ENCODE measurements at places on chromosomes 13 and 19.

GRCh38 chr13:80550971-80551441, 210.1 kb upstream of the SPRY2 start:
- no peak for DNase-seq

DNA sequence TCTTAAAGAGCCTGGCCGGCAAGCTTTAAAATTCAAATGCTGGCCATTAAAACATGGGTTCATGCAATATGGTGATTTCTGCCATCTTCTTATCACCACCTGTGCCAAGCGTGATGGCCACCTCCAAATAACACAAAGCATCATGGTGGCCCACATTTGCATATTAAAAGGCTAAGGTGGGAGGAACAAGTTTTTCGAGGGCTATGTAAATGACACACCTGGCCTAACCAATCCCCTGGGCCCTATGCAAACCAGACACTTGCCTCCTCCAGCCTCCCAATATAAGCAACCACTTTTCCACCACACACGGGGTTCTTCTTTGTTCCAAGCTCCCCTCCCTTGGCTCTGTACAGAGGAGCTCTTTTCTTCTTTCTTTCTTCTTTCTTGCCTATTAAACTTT, 14.4 kb downstream of the LILRB4 start:
- no peak for DNase-seq

DNA sequence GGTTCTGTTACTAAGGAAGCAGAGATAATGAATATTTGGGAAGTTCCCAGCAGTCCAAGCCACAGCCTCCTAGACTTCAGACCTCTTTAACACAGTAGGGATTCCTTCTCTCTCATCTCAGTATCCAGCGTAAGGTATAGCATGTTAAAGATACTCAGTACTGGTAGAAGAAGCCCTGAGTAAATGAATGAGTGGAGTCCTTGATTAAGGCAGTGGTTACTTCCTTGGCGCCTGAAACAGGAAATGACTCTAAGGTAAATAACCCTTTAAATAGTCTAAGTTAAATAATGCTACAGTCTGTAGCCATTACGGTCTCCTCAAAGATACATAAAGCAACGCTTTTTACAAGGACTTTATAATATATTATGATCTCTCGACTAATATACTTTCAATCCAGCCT, 650.8 kb upstream of the MIR17HG start:
- DNase-seq: no peak

DNA sequence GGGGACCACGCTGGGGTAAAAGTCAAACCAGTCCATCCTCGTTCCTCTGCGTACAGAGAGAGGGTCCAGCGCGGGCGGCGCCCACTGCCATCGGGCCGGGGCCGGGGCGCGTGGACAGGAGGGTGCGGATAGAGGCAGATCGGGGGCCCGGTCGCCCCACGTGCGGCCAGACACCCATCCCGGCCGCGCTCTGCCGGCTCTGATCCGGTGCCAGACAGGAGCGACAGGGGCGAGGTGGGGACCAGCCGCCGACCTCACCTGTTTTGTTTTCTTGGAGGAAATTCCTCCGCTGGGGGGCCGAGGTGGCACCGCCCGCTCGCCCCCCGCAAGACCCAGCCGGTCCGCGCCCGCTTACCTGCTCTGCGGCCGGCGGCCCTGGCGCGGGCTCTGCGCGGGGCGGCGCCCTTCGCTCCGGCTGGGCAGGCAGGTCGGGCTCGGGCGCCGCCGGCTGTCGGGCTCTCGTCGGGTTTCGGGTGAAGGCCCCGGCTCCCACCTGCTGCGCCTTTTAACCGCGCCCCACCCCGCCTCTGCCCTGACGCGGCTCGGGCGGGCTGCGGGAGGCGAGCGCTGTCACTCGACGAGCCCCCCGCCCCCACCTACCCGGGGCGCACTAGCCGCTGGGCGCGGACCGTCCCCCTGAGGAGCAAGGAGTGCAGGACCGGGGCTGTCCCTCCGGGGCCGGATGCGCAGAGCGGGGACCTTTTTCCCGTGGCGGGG, at the start of gene GJB6:
TSS of gene GJB6 (minus strand) at position 481 of the 717 bp plus-strand sequence. CDS start 8,839 bp downstream, outside the sequence.
- DNase-seq: no peak

DNA sequence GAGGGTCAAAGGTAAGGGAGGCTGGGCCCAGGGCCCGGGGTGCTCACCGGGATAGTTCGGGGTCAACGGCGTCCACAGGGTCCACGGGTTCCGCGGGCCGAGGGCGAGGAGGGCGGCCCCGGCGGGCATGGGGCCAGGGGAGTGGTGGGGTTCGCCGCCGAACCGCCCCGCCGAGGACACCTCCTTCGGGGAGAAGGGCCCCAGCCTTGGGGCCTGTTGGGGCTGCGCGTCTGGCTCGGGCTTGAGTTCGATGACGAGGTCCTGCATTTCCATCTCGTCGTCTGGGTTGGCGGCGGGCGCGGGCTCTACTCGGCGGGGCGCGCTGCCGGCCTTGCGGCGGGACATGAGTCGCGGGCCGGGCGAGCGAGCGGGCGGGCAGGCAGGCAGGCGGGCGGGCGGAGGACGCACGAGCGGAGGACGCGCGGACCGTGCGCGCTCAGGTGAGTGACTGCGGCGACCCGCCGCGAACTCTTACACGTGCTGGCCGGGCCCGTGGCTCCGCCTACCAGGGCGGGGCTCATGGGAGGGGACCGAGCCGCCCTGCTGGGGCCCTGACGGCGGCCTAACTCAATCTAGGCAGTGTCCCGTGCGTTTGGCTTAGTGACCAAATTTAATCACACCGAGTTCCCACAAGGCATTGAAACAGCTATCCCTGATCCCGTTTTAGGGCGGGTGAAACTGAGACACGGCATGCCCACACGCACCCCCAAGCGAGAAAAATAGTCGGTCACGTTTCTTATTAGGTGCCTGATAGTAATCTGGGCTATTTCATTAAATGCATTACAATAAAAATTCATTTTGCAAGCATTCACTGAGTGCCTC, at the start of gene ZNF296:
TSS of gene ZNF296 (minus strand) at position 450 of the 822 bp plus-strand sequence. CDS start at position 345, 105 bp downstream.
- no peak for DNase-seq

DNA sequence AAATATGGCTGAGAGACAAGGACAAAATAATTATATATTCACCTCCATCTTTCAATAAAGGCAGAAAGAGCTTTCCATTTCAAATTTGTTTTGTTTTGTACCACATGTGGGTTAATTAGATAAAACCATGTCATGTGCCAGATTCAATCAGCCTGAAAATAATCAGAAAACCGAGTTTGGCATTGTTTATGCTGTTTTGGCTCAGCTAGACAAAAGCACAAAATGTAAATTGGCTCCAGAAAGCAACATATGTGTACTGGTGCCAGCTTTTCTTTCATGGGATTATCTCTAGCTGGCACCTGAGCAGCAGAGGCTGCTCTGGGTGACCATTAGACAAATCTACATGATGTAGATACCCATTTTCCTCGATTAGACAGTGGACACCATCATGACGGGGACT, 9.2 kb upstream of the DNAJC15 start:
- DNase-seq: no peak

DNA sequence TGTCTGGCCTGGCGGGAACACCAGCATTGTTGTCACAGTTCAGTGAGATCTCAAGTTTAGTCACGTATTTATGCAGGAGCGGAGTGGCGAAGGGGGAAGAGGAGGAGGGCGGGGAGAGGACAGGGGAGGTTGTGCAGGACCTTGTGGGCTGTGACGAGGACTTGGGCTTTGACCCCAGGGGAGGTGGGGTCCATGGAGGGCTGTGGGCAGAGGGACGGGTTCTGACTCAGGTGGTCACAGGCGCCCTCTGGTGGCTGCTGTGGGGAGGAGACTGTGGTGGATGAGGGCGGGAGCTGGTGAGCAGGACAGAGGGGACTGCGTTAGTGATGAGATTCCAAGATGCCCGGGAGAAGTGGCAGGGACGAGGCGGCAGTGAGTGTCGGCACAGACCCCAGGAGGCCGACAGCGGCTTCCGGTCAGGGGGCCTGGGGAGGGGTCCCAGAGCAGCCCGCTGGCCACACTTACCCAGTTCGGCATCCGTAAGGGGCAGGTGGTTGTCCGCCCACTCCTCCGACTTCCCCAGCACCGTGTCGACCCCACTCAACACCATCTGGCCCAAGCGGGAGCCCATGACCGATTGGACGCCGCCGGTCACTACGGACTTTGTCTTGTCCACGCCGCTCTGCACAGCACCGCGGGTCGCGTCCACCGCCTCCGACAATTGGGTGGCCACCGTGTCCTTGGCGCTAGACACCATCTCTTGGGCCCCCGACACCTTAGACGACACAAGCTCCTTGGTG, 15.7 kb downstream of the PLIN3 start:
- DNase-seq: no peak

DNA sequence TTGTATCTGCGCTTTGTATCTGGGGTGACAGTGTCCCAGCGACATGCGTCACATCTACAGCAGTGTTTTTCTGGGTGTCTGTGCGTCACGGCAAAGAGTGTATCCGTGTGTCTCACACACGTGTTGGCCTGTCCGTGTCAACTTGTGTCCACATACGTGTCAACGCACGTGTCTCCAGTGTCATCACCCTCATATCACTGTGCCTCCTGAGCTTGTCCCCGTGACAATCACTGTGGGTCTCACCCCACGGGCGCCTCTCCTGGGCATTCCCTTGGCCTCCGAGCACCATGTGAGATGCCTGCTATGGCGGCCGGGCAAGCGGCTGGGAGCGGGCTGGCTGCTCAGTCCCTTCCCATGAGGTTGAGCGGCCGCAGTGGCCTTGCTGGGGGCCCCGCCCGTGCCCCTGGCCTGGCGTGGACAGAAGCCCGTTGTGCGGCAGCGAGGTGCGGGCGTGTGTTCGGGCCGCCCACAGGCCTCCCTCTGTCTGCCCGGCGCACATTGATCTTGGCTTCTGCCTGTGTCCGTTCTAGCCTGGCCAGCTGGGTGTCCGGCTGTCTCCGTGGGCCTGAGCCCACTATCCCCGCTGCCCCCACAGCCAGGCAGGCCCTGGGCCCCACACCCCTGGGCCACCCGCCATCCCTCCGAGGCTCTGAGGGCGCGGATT, 6.4 kb downstream of the NFIX start:
- no peak for DNase-seq

DNA sequence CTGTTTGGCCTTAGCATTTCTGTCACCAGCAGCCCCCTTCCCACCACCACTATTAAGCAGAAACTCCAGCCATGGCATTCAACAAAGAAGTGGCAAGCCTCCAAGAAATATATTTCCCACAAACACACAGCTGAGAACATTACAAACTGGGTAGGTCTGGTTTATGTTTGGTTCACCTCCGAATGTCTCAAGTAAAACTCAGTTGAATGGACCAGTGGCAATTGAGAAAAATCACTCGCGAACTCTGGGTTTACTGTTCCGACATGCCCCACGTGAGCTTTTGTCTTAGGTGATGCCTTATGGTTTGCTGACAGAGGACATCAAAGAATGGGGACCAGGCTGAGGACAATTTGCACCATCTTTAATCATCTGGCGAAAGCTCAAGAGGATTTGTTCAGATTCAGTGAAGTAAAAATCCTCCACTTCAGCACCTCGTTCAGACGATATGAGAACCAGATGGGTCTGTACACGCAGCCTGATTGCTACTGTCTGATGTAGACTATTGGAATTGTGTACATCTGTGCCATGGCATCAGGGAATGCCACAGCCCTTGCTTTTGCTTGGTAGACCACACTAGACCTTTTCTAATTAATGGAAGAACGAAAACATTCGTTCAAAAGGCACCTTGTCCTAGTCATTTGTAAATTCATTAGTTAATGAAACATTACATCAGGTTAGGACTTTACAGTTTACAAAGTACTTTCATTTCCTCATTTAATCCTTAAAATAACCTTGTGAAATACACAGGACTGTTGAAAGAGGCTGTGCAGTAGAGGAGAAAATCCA, 59.4 kb downstream of the SLC10A2 start:
- DNase-seq: no peak

- DNase-seq: no peak
These were observed 132.5 kb downstream of the NALCN start for GRCh38 chr13:101283782-101284181.

- no peak for DNase-seq
These were observed 1101.4 kb downstream of the PCDH9 start for GRCh38 chr13:66128692-66129269.

DNA sequence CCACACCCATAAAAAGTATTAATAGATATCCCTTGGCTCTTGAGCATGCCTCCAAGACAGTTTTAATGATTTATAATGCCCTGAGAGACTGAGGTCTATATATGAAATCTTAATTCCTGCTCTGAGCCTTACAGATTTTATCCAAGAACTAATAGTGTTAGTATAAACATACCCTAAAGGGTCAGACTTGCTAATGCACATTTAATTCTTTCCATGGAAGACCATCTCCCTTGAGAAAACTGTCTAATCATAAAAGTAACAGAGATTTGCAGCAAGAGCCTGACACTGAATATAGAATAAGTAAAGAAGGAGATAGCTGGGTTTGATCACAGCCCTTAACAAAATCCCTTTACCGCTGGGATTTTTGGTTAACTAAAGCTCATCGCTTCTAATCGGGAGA, 650.8 kb upstream of the KLF12 start:
- no peak for DNase-seq

Data from GOT3 (cell line).